Fibroblast of pulmonary artery (primary cell): ENCODE measurements at places on chromosomes 3 and 15.
A peak's percentile ranks its signal among the peaks of the same experiment; 100 is the strongest.

- DNase-seq, result no peak
Measured at GRCh38 chr15:60183366-60183765, 179.3 kb downstream of the FOXB1 start.

DNA sequence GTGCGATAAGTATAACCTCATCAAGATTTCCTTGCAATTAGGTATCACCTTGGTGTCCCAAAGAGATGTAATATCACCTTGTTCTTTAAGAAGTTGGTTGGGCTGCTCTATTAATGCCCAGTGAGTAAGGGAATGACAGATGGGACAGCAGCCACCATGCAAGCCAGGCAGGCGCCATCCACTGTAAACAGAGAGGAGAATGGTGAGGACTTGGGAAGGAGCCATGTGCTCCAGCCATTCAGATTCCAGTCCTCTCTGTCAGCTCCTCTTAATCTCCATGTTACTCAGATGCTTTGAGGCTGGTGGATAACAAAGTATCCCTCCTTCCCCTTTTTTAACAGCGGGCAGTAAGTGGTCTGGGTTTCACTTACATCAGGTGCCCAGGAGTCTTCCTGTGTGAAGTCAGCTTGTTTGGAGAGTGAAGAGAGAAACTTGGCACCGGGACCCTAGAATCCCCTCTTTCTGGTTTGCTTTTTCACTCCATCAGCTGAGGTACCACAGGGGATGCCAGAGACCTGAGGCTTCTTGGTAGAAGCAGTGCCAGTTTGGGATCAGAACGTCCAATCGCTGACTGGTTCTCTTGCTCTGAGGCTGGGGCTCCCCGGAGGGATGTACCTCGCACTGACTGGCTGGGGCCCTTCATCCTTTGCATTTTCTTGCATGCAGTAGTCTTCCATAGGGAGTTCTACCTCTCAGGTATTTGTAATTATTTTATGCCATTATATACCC lies 29.5 kb downstream of the SLCO3A1 start:
- DNase-seq, result no peak

DNA sequence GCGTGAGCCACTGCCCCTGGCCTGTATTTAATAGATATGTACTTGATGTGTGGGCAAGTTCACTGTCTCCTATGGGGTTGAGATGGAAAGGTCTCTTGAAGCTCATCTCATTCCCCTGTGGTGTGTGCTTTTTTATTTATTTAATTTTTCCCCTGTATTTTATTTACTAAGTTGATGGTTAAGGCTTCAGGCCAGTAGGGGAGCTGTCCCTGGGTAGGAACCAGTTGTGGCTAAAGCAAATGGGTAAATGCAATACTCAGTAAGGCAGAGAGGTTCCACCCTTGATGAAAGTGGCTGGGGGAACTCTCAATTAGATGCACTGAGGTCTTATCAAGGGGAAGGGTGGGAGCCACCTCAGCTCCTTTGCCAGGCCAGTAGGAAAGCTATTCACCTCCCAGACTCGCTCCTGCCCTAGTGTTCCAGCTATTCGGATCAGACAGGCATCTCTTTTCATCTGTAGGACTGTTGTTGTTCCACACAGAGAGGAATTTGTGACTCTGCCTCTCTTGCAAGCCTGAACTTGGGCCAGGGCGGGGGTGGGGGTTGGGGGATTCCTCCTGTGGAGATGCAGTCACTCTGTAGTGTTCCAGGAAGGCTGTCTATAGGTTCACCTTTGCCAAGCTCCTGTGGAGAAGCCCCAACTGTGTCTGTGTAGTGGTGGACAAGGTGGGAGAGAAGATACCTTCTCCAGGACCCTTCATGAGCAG lies 26.1 kb downstream of the PCCB start:
- DNase-seq, result no peak

- DNase-seq, result peak; percentile 91
Measured at GRCh38 chr15:64443747-64444621, 16.4 kb upstream of the ZNF609 start.

- peak; percentile 30 for DNase-seq
Measured at GRCh38 chr15:70956201-70956995, 63.8 kb downstream of the LRRC49 start.

- DNase-seq, result no peak
Measured at GRCh38 chr3:150144191-150144708, 173.6 kb upstream of the PFN2 start.

- no peak for DNase-seq
Measured at GRCh38 chr3:188442430-188442829, 288.5 kb downstream of the LPP start.

- DNase-seq, result no peak
Measured at GRCh38 chr3:124249038-124249437, 257.1 kb upstream of the ROPN1 start.

GRCh38 chr15:27784107-27784506 lies 315.0 kb downstream of the OCA2 start:
- DNase-seq, result no peak

GRCh38 chr3:126118591-126118990 lies 34.7 kb upstream of the SLC41A3 start:
- DNase-seq, result no peak

DNA sequence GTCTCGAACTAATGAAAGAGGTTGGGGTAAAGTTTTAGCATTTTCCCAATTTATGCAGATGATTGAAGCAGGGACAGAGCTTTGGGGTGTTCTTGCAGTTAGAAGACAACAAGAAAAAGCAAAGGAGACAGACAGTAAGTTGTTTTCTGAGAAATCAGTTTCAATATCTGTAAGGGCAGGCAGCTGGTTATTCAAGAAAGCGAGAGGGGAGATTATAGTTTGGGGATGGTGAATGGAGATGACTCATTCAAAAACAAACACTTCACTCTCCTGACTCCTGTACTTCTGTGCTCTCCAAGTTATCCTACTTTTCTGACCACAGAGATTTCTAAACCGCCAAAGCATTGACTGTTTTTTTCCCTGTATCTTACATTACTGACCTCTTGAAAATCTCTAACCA lies 352.0 kb downstream of the GAP43 start:
- DNase-seq, result peak; percentile 45

DNA sequence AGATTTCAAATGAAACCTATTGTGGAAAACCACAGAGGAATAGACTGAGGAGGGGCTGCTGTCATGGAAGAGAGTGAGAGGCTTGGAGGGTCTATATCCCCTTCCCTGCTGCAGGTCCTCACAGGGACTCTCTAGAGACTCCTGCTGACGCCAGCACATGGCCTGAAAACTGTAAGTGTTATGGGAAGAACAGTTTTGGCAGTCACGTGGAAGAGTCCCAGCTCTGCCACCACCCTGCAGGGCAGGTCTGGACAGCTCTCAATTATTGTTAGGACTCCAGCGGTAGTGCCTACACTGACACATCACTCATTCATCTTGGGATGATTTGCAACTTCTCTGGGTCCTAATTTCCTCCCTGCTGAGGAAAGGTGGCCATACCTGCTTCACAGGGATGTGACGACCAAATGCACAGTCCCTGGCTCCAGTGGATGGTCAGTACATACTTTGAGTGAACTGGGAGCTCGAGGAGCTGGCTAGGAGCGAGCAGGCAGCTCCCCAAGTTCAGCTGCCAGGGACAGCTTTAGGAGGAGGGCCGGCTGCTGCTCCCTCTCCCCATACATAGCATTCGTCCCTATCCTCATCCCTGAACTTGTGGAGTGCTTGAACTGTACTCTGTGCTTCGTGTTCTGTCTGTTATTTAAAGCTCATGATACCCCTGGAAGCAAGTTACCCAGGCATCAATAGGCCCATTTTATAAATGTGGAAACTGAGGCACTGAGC lies 49.2 kb downstream of the CTXND1 start:
- DNase-seq, result no peak

DNA sequence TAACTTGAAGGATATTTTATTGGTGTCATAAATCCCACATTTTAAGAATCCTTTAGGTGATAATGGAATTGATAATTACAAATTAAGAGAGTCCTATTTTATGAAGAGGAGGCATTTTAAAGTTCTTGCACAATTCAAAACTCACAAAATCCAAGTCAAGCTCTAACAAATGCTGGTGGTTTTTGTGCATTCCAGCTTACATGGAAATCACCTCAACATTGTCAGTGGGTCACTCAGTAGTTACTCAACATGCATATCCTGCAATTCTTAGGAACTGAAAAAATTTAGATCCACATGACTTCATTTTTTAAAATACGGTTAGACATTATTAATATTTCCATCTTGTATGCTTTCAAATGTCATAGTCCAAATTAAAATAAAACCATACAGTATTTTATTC lies 487.2 kb downstream of the CNTN3 start:
- no peak for DNase-seq

DNA sequence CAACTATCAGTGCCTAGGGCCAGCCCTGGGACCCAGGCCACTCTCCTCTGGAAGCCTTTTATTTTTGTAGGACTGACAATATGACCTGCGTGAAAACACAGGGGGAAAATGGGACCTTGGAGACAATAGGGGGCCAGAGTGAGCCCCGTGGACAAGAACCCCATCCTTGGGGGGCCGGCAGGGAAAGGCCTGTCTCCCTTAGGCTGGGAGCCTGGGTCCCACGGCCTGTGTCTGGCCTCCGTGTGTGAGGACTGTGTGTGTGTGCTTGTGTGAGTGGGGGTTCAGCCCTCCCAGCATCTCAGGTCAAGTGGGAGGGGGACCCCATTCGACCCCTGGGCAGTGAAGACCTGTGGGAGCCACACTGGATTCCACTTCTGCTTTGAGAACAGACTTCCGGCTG lies 53.3 kb downstream of the EXOG start:
- DNase-seq, result no peak

DNA sequence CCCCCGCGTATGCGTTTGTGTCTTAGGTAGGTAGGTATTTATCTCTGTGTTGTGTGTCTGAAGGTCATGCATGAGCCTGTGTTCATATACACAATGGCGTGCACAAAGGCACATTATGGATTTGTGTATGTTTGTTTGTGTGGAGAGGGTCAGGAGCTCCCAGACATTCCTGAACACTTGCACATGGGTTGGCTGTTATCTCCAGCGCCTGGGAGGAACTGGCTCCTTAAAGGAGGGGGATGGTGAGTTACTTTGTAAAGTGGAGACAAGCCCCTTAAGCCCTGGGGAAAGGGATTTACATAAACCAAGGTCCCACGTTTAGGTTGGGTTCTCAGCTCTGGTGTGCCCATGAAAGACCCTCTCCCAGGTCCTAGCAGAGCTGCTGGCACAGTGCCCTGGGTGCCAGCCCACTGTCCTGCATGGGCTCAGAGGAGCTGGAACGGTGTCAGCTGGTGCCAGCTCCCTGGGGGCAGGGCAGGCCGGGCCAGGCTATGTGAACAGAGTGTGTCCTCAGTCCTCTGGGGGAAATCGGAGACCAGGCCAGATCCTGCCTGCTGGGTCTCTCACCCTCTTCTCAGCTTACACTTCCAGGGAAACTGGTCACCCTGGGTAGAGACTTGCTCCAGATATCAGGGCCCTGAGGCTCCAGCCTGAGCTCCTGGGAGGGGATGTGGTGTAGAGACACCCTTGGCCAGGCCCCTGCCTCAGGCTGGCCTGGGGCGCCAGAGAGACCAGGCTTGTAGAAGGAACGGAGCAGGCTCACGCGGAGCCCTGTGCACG lies 25.1 kb downstream of the SNX33 start:
- peak; percentile 87 for DNase-seq

- peak; percentile 53 for DNase-seq
Measured at GRCh38 chr15:80105595-80105994, 46.1 kb downstream of the ZFAND6 start.

DNA sequence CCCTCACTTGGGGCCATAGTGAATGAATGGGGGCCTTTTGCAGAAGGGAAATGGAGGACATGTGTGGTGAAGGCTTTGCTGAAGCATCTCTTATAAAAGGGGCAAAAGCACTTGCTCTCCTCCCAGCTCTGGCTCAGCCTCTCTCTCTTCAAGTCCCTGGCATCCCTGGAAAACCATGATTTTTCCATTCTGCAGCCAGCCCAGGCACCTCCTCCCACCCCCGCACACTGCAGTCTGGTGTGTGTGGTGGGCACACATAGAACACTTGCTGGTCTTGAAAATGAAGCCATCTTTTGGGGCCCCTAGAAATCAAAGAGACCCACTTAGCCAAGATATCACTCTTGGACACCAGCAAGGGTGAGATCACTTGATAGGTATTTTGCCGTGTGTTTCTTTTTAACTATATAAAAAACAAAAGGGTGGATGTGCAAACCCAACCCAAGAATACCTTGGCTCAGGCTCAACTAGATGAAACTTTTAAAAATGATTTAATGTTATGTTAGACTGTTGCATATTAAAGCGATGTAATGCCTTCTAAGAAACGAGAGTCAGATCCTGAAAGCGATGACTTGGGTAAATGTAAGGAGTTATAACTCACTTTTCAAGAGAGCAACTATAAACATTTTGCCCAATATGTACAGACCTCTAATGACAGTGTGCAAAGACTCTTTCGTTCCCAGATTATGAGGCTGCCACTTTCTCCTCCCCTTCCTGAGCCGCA lies 16.4 kb upstream of the ALDH1A3 start:
- DNase-seq, result no peak

DNA sequence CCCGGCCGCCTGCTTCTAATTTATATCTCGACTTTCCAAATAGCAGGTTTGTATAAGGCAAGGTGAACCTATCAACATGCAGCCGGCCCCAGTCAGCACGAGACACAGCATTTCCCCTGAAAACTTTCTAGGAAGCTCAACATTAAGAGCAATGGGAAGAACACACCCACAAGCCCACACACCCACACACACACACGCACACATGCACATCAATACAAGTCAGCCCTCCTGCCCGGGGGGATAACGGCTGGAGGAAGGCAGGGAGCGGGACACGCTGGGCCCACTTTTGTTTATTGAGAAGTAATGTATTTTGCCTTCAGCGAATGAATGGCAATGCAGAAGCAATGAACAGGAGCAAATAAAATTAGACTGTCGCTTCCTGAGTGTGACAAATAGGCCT lies 83.5 kb downstream of the PCSK6 start:
- DNase-seq, result no peak

GRCh38 chr3:12467746-12468145 lies 16.5 kb upstream of the TSEN2 start:
- DNase-seq, result no peak

DNA sequence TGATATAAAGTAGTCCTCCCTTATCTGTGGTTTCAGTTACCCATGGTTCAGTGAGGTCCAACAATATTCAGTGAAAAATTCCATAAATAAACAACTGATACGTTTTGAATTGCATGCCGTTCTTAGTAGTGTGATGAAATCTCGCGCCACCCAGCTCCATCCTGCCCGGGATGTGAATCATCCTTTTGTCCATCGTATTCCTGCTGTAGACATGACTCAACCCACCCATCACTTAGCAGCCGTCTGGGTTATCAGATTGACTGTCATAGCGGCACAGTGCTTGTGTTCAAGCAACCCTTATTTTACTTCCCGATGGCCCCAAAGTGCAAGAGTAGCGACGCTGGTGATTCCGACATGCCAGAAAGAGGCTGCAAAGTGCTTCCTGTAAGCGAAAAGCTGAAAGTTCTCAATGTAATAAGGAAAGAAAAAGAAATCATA lies 48.0 kb upstream of the MEX3B start:
- peak; percentile 94 for DNase-seq

- DNase-seq, result no peak
Measured at GRCh38 chr3:148964809-148965208, 26.5 kb upstream of the GYG1 start.

DNA sequence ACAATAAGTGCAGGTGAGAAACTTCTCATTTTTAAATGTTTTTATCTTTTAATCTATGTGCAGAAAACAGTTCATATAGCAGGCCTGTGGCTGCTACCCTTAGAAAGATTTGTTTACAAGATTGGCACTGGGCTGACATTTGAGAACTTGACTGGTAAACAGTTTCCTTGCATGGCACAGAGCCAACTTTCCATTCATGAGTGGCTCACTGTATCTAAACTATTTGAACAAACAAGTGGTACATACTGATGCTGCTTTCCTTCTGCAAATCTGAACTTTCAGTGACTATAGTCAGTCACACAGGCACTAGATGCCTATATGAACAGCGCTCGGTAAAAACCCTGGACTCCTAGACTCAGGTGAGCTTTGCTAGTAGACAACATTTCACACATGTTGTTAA lies 6.3 kb upstream of the GTPBP8 start:
- peak; percentile 29 for DNase-seq

- DNase-seq, result no peak
Measured at GRCh38 chr15:76994971-76995945, at the start of gene PSTPIP1. Gene PSTPIP1, plus strand, starts transcription at chr15:76995126. Its CDS starts 448 bp downstream, at chr15:76995574.
